Stimulated activated CD4-positive, alpha-beta T cell treated with anti-CD3 and anti-CD28 coated beads, Interleukin-15, amount 100 ng/mL, for 1 hour (primary cell): ENCODE measurements at places on chromosomes 12 and 14.

- DNase-seq: no peak
Measured at GRCh38 chr14:75871181-75871880, 110.5 kb downstream of the TGFB3 start.

DNA sequence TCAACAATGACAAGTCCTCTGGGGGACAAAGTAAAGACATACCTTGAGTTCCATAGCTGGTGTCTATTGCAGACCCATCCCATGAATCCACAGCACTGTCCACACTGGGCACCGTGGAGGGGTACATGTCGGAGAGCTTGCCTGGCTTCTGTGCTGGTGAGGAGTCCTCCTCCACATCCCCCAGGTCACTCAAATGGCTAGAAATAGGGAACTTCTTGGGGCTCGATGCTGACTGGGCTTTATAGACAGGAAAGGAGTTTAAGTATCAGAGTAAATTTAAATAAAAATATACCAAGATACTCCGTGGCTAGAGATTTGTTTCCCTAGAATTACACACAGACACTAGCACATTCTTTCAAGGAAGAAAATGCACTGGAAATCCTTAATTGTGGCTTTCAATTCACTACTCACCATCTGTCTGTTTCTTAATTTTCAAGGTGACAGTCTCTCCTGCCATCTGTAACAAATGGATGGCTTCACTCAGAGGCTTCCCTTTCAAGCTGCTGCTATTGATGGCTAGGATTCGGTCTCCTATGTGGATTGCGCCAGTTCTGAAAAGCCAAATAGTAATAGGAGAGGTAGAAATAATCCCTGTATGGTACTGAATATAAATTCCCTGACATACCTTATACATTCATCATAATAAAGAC, 90.1 kb downstream of the HELB start:
- no peak for DNase-seq

GRCh38 chr14:32375663-32376062, 46.6 kb downstream of the AKAP6 start:
- DNase-seq: no peak

GRCh38 chr14:87397499-87397898, 595.5 kb downstream of the GALC start:
- no peak for DNase-seq

GRCh38 chr12:69685810-69686209, 13.3 kb downstream of the BEST3 start:
- DNase-seq: no peak

GRCh38 chr12:100859063-100859627, 64.6 kb downstream of the ANO4 start:
- DNase-seq: no peak

DNA sequence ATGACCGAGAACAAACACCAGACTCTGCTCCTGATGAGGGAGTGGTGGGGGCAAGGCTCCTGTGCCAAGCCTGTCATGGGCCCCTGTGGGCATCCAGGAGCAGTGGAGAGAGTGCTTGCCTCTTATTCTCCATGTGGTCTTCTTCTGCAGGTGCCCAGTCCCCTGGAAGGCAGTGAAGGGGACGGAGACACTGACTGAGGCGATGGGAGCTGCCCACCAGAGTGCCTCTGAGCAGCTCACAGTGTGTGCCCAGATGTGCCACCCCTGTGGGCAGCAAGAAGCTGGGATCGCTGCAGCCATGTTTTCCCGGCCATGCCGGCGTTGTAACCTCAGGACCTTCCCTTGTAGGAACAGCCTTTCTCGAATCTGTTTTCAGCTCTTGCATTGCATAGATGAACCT, 6.4 kb upstream of the EP400 start:
- DNase-seq: no peak

DNA sequence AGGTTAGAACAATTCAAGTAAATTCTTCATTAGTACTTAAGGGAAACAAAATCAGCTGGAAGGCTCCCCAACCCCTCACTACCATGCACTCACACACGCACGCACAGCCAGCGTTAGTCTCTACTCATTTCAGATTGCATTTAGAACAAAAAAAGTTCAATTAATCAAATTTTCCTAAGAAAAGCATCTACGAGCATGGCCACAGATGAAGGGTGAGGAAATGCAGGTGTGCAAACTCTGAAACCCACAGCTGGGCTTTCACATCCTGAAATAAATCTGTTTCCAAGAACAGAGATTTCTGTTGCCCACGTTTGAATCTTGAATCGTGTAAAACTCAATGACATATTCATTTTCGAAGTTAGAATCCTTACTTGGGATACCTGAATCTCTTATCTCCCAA, 62.6 kb downstream of the SEL1L start:
- no peak for DNase-seq

DNA sequence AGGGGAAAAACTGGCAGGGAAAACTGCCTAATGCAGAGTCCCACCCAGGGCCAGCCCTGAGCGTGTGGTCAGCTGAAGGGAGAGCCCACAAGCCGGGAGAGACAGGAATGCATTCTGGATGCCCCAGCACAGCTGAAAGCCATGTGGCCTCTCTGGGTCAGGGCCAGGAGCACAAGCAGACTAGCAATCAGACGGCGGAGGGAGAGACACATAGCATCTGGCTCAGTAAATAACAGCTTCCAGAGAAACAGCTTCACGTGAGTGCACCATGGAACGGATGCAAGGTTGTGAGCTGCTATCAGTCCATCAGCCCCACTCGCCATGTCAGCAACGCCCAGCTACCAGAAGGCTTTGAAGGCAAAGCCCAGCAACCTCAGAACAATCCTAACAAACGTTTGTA, 28.2 kb upstream of the TMEM106C start:
- no peak for DNase-seq

GRCh38 chr14:52596320-52596719, 43.7 kb downstream of the GPR137C start:
- no peak for DNase-seq
